ENCODE measurements at places on chromosomes 3 and 15. TPM values are rescaled to one million over a fixed set of nuclear protein-coding genes. Genes with fewer than 3 reads are reported as not detected.

DNA sequence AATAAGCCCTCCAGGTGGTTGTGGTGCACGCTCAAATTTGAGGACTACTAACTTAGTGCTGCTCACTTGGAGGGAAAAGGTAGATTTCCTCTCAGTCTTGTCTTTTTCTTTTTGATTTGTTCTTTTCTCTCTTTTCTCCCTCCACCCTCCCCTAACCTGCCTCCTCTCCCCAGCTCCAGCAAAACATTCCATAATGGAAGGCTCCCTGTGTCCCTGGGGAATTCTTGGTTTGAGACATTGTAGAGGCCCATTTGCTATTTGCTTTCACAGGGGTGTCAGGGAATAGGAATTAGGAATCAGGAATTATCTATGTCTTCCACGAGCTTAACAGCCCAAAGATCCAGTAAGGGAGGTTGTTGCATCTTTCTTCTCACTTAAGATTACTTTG is 136.8 kb upstream of the UMPS start:
- DNase-seq: no peak
- H3K36me3 ChIP-seq: no peaks in the 10 kb centered on the region
- H3K4me1 ChIP-seq: peaks cover 17% of the 10 kb centered on the region
- H3K27ac ChIP-seq: no peak overlapping the region
- H3K4me3 ChIP-seq: no peak overlapping the region

DNA sequence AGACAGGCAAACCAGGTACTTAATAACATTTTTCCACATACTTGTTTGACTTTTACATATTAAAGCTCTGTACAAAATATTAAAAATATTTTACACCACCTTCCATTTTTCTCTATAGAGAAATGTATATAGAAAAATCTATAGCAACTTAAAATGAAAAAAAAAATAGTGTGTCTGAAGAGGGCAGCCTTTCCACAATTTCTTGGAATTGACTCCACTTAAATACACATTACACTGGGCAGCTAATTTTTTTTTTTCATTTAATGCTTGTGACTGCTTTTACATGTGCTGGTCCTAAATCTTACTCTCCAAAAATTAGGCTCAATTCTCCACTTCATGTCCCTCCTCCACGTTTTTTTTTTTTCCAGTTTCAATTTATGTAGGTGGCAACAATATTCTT is 427.0 kb upstream of the RBMS3 start:
- H3K27ac ChIP-seq: no peak overlapping the region
- no peaks in the 10 kb centered on the region for H3K4me1 ChIP-seq
- DNase-seq: no peak
- H3K4me3 ChIP-seq: no peak overlapping the region
- H3K36me3 ChIP-seq: no peaks in the 10 kb centered on the region
- H3K27me3 ChIP-seq: peaks cover 2% of the 10 kb centered on the region

NR2F2 gene
- not detected for total RNA-seq

DNA sequence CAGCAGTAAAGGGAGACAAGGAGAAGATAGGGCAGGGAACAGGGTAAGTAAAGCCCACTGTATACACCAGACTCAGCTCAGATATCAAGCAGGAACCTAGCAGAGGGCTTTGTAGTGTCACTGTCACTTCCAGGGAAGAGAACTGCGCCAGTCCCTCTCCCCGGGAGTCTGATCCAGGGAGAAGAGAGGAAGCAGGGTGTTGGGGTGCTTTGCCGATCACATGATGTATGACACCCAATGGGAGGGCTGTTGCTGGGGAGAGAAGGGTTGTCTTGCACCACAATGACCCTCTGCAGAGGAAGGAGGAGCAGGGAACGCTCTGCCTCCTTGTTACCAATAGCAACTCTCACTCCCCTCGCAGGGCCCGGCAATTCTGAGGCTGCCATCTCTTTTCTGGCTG is 147.2 kb upstream of the SLC2A2 start:
- peaks cover 32% of the 10 kb centered on the region for H3K36me3 ChIP-seq
- H3K4me1 ChIP-seq: peaks cover 16% of the 10 kb centered on the region
- DNase-seq: no peak

DNA sequence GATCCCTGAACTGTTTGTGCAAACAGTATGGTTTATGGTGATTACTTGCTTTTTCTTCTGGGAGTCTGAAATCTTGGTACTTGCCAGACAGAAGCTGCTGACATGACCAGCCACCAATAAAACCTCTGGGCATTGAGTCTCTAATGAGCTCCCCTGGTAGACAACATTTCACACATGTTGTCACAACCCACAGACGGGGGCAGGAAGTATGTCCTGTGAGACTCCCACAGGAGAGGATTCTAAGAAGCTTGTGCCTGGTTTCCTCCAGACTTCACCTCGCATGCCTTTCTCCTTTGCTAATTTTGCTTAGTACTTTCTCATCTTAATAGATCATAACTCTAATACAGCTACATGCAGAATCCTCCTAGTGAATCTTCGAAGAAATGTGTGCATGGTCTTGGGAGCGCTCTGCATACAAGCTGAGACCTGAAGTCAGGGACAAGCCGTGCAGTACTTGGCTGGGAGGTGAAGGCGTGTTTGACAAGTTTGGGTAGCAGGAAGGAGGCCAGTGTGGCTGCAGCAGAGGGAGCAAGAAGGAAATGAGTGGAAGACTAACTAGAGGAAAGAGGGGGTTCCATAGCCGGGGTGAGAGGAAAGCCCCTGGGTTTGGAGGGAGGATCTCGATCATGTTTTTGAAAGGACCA is 49.0 kb downstream of the B3GNT5 start:
- peak overlapping the region; percentile 2 for H3K4me3 ChIP-seq
- peaks cover 6% of the 10 kb centered on the region for H3K36me3 ChIP-seq
- H3K4me1 ChIP-seq: peaks cover 41% of the 10 kb centered on the region
- H3K27me3 ChIP-seq: no peaks in the 10 kb centered on the region
- H3K27ac ChIP-seq: peak overlapping the region; percentile 51
- DNase-seq: peak; percentile 47

TTC21A gene
- 0.97 TPM for total RNA-seq

GRCh38 chr3:134388788-134389485 is 14.7 kb upstream of the AMOTL2 start:
- no peak overlapping the region for H3K4me3 ChIP-seq
- H3K27me3 ChIP-seq: peaks cover 27% of the 10 kb centered on the region
- H3K36me3 ChIP-seq: no peaks in the 10 kb centered on the region
- DNase-seq: no peak
- H3K27ac ChIP-seq: no peak overlapping the region

DNA sequence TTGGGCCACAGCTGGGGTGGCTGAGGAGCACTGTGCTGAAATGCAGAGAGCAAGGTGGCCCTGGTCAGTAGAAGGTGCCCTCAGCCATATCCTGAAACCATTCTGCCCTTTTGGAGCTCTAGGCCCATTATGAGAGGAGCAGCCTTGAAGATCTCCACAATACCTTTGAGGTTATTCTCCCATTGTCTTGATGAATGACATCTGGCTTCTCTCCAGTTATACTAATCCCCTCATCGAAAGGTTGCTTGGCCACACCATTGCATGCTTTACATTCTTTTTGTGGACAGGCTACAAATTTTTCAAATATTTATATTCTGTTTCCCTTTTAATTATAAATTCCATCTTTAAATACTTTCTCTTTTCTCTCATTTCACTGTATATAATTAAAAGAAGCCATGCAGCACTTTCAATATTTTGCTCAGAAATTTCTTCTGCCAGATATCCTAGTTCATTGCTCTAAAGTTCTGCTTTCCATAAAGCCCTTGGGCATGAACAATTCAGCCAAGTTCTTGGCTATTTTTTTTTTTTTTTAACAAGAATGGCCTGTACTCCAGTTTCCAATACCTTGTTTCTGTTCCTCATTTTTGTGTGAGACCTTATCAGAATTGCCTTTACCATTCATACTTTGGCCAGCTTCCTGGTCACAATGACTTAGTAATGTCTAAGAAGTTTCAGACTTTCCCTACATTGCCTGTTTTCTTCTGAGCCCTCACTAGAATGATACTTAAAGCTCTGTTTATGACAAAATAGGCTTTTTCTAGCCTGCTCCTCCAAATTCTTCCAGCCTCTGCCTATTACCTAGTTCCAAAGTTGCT is 138.9 kb upstream of the SGO1 start:
- no peak overlapping the region for H3K27ac ChIP-seq
- H3K27me3 ChIP-seq: no peaks in the 10 kb centered on the region

DNA sequence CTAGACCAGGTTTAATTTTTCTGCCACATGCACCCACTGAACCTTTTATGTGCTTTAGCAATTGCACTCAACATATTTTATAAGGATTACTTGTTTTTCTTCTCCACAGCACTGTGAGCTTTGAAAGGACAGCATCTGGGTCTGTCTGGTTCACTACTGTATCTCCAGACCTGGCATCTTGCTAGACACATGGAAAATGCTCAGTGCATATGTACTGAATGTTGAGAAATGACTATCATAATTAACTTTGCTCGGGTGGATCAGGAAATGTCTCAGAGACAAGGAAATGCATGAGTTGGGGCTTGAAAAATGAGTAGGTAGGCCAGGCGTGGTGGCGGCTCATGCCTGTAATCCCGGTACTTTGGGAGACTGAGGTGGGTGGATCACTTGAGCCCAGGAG is 40.2 kb downstream of the DOCK3 start:
- no peak overlapping the region for H3K27ac ChIP-seq
- H3K36me3 ChIP-seq: no peaks in the 10 kb centered on the region
- DNase-seq: no peak
- H3K4me1 ChIP-seq: no peaks in the 10 kb centered on the region
